NCI-H526 treated with DMSO at 0.1 percent for 48 hours (cell line): ENCODE measurements at places on chromosomes 4 and X.

DNA sequence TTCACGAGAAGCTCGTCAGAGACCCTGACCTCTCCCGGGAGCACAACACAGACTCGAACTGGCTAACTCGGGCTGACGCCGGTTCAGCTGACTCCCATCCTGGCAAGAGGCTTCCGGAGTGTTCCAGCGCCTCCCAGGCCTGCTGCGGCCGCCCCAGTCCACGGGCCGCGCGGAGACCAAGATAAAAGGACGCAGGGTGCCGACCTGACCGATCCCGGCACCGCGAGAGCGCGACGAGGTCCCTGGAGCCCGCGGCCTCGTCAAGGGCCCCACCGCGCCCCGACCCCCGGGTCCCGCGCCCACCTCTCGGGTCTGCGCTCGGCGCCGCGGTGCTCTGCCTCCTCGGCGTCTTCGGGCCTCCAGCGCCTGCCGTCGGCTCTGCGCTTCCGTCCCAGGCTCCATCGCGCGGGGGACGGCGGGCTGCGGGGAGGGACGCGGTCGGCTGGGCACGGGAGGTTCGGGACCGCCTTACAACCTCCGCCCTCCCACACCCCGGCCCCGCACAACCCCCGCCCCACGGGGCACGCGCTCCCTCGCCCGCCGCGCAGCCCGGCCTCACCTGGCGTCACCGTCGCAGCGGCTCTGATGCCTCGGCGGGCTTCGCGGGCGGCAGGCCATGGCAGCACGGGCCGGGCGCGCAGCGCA, 426 bp downstream of the SLBP start:
- no peak for DNase-seq

DNA sequence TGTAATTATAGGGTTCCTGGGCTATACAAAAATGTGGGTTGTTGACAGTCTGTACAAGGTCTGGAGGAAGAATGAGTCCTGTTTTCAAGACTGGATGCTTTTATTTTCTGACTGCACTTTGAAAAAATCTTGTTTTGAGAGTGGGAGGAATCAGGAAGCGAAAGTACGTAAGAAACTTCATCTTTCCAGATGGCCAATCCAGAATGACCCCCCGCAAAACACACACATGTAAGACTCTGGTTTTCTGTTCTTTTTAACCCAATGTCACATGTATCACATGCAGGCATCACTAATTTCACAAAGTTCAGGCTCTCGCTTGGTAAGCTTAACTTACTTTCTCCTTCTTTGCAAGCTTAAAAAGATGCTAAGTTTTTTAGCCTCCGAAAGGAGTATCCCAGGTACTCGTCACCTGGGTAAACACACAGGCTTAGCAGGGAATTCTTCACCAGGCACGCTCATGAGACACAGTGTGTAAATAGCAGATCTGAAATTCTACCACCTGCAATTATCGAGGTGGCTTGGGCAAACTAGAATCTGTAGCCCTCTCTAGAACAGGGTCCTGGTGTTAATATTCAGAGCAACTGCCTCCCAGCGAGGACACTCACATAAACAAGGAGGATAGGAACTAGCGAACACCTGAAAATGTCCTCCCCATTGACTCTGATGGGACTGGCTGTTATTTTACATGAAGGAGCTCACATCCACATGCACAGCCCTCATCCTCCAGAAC, 90.7 kb downstream of the NSUN7 start:
- DNase-seq: no peak

- no peak for DNase-seq
These were observed 35.2 kb upstream of the PHEX start for GRCh38 chrX:21996872-21997455.

- DNase-seq: no peak
These were observed 6.9 kb upstream of the ARX start for GRCh38 chrX:25022499-25023325.

DNA sequence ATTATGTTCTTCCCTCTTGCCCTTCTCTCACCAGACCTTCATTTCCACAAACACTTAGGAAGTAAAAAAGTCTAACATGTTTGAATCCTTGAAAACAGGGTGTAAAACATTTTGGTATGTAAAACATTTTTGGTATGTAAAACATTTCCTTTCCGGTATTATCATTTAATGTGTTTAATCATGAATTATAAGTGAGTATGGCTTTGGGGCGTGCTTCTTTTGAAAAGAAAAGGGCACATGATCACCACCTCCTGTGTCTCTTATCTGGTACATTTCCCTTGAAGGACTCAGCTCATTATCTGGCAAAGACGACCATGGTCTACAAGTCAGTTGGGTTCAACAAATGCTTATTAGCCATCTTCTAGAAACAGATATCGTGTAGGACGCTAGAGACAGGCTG, 283.6 kb downstream of the FRMPD4 start:
- DNase-seq: no peak

- DNase-seq: no peak
These were observed 807 bp downstream of the SEL1L3 start for GRCh38 chr4:25861951-25862410.

- DNase-seq: no peak
These were observed 16.1 kb downstream of the BST1 start for GRCh38 chr4:15718959-15719358.

- no peak for DNase-seq
These were observed 8.3 kb upstream of the PF4V1 start for GRCh38 chr4:73844806-73845205.

- DNase-seq: no peak
These were observed 21.3 kb downstream of the MAEA start for GRCh38 chr4:1310796-1311631.

DNA sequence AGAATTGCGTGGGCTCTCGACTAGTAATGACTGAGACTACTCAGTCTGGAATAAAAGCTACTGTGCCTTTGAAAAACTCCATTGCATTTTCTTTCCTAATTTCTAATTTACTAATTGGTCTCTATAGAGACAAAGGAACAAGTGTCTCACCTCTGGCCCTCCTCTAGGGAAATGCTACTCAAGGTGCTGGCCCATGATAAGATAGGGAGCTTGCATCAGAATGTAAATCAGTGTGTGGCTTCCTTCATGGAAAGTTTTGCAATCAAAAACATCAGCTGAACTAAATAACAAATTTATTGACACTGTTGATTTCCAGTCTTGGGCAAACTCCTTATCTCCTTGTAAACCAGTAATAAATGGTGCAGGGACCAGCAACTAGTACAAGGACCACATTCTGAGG, 81.8 kb downstream of the SRPX start:
- no peak for DNase-seq

DNA sequence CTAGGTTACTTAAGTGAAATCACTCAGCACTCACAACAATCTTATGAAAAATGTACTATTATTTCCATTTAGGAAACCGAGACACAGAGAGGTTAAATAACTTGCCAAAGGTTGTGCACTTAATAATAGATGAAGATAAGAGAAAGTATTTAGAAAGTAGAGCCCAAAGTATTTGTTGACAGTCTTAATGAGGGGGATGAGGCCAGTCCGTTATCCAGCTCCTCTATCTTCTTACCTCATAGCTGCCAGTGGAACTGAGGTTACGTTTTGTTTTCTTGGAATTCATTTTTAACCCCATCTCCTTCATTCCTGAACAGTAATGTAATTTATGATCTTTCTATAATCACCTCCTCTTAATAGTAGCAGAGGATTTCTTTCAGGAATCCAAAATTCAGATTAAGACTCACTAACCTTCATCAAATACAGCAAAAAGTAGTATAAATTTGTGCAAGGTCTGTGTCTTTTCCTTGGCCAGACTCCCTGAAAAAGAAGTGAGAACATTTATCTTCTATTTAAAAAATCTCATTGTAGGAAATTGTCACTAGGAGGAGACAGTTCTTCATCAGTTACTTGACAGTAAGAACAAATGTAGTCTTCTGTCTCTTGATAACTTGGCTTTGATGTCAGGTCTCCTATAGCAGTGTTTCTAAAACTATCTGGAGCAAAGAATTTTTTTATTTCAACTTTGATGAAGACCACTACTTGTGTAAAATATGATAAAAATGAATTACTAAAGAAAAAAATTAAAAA, 35.5 kb downstream of the F8 start:
- DNase-seq: no peak

- no peak for DNase-seq
These were observed 76.0 kb downstream of the SPIN4 start for GRCh38 chrX:63275127-63275526.

GRCh38 chr4:189664693-189665250, 275.9 kb upstream of the FRG1 start:
- no peak for DNase-seq

DNA sequence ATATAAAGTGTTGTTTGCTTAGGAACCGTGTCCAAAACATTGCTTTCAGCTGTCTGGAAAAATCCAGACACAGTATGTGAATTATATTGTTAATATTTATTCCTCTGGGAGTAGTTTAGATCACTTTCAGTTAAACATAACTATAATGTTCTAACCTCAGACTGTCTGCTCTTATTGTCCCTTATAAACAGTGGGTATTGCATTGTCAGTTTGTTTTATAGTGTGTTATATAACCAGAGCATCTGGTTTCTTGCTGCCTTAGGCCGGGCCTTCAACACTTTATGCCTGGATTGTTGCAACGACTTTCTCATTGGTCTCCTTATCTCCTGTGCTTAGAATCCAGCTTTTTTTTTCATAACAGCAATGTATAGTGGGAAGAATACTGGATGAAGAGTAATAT, 26.4 kb downstream of the ATG4A start:
- DNase-seq: peak; percentile 1

DNA sequence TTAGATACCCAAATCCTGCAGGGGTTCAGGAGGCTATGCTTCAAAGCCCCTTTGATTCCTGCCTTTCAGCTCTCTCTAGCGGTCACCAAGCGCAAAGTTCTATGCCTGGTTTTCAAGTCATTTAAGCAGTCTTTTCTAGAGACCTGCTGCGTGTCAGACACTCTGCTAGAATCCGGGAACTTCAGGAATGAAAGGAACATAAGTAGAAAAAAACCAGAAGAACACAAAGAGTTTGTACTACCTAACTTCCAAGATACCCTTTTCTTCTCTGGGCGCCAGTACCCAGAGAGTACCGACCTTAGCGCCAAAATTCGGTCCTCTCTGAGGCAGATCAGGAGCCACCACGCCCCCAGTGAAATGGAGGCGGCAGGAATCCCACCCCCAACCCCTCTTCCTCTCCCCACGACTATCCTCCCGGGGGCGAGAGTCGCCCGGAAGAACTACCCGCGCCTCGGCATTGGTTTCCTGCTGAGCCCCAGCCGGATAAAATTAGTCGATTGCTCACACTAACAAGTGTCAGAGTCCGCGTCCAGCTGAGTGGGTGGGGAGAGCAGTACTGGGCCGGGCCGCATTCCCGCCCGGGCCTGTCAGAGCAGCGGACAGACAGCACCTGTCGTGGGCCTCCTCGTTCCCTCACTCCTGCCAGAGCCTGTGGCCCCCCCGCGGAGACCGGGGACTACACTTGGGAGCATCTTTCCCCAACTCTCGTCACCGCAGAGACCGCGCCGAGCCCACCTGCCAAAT, 78.8 kb downstream of the RLIM start:
- peak; percentile 45 for DNase-seq

DNA sequence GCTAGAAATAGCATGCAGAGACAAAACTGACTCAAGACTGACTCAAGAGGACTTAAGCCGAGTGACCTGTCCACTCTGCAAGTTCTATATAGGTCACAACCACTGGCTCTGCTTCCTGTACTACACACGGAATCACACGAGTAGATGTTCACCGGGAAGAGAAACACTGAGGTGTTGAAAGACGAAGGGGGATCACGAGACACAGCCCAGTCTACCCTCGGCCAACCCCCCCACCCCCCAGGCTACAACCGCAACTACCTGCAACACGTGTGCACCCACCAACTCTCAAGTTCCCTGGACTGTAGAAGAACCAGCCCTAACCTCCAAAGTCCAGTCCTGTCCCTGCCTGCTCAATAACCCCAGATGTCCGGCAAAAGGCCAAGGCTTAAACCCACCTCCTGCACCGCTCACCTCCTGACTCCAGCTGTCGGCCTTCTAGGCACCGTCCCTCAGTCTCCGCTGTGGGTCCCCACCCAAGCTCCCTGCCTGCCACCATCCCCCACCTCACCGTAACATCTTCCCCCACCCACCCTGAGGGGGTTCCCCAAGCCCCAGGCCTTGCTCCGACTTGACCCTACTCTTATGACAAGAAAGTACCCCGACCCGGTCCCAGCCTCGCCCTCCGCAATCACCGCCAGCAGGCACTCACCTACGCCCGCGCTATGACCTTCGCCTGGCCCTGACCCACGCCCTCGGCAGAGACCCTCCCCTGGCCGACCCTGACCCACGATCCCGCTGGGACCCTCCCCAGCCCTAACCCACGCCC, 739 bp downstream of the GAK start:
- no peak for DNase-seq

DNA sequence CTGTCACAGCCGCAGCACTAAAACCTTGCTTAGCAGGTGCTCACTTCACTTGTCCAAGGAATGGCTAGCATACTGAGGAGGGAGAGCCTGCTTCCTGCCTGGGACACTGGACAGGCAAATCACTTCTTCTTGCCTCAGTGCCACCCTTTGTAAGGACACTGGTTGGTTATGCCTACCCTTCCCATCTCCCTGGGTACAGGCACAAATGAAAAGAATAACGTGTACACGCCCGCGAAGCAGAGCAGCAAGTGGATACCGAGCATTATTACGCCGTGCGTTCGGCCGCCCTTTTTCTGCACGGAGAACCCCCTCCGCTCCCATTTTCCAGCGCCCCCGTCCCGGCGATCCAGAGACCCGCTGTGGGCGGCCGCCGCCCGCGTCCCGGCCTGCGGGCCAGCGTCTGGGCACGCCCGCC, 338 bp upstream of the KLHL2 start:
- peak; percentile 53 for DNase-seq

- DNase-seq: no peak
These were observed 76.4 kb downstream of the ZFYVE28 start for GRCh38 chr4:2341911-2342652.

DNA sequence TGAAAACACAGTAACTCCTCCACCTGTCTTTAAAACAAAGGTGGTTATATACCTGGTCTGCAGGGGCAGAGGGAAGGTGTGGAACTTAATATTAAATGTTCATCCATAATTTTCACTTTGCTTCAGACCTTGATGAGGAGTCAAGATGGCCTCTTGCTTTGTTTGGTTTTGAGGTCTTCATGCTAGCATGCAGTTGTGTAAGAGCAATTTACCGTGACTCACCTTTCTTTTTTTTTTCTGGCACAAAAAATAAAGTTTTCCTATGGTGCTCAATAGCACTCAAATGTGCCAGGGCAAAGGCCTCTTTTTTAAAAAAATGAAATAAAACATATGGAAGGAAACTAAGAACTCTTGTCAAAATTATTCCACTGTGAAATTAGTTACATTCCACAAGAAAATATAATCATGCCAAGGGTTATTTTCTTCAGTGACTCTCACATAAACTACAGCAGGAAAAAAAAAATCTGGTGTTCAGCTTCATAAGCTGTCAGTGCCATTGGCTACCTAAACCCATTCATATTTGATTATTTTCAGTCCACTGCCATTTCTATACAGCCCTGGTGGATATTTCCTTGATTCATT, 128.2 kb downstream of the SLC7A11 start:
- no peak for DNase-seq

DNA sequence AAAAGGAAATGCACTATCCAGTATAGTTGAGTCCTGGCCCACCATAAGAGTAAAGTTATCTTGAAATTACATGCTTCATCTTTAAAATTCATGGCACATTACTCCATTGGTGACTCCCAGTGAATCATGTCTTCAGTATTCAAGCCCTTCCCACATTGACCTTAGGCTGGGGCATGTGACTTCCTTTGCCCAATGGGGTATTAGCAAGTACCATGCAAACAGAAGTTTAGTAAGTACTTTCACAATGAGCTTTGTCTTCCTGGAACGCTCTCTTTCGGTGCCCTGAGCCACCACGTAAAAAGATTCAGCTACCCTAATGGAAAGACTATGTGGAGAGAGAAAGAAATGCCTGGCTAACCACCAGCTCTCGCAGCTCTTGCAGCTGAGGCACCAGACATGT, 235.4 kb downstream of the HNRNPD start:
- DNase-seq: no peak

GRCh38 chr4:37666625-37667071, 19.5 kb downstream of the RELL1 start:
- no peak for DNase-seq
